ENCODE measurements at places on chromosomes 6 and 20. TPM values are rescaled to one million over a fixed set of nuclear protein-coding genes. Genes with fewer than 3 reads are reported as not detected.

EYS gene
- 0.82 TPM for total RNA-seq

SLC26A8 gene
- total RNA-seq, result 0.27 TPM

REM1 gene
- total RNA-seq, result 0.44 TPM

DNA sequence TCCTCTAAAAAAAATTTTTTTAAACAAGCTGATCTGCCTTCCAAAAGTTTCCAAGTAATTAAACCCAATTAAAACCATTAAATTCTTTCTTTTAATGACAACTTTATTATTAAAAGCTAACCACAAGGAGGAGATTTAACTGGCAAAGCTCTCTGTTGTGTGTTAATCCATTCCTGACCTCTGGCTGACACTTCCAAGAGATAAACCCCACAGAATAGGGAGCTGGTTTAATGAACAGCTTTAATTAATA lies 230.8 kb downstream of the EYA2 start:
- no peaks in the 10 kb centered on the region for H3K36me3 ChIP-seq
- no peaks in the 10 kb centered on the region for H3K4me1 ChIP-seq
- DNase-seq, result no peak
- no peak overlapping the region for H3K4me3 ChIP-seq
- H3K27me3 ChIP-seq, result no peaks in the 10 kb centered on the region

DNA sequence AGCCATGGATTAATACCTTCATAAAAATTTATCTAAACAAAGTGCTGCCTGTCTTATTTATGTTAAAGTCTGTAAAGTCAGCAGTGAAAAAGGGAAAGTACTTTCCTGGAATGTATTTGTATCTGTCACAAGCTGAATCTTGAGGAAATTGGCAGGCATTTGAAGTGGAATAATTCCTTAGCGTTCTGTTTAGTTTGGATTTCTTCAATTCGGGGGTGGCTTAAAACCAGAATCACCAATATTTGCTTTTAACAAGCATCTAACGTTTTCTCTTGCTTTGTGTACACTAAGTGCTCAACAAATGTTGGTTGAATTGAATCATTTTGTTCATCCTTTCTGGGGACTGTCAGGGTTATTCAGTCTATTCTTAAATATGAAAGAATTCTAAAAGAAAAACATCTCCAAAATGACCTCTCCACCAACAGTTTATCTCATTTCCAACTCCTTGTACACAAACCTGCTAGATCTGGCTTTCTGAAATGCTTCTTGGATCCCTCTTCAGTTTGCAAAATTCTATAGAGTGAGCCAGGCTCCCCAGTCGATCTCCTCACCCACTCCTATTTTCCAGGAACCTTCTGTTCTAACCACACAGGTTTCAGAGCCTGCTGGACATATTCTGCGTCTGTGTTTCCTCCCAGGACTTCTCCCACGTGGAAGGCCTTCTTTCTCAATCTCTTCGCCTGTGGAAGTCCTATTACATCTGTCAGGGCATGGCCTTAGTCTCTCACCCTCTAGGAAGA lies 2.0 kb upstream of the NPEPL1 start:
- no peak overlapping the region for H3K27ac ChIP-seq
- H3K27me3 ChIP-seq, result no peaks in the 10 kb centered on the region
- no peak for DNase-seq
- H3K4me1 ChIP-seq, result peaks cover 8% of the 10 kb centered on the region

DNA sequence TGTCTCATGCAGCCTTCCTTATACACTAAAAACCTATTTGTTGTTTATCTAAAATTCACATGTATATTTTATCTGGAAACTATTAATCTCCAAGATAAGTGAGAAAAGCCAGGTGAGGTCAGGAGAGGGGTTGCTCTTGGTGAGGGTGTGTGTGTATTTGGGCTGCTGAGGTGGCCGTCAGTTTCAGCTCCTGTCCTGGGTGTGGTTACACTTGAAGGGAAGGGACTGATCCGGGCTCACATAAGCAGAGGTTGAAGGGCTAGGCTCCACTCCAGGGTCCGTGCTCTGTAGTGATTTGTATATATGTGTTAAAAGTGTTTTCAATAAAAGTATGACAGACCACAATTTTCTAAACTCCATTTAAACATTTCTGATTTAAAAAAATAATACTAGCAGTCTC lies 13.5 kb upstream of the SNAI1 start:
- no peak overlapping the region for H3K4me3 ChIP-seq
- no peaks in the 10 kb centered on the region for H3K36me3 ChIP-seq
- H3K4me1 ChIP-seq, result no peaks in the 10 kb centered on the region
- peak overlapping the region; percentile 3 for H3K27ac ChIP-seq

DNA sequence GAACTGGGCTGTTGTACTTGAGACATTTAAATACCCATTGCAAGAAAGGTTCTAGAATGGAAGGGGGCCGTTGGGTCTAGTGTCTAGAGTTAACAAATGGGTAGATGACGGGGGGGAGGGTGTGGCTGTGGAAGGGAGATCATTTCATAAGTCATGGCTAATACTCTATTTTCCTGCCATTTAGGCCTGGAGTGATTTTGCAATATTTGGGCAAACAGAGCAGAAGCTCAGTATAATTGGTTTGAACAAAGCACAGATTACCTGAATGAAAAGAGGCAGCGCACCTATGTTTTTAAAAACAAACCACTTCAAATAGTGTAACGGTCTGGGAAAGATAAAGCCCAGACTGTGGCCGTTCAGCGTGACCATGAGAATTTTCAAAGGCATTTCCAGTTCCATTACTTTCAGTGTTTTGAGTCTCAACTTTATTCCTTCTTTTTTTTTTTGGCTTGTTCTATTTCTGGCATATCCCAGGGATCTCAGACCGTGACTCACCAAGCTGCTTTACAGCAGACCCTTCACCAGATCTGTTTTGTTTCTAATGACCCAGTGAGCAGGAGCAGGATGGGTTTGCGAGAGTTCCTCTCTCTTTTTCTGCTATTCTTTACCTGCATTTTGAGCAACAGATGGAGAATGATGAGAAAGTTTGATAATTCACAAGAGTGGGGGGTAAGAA lies 73.7 kb downstream of the LYRM2 start:
- DNase-seq, result no peak
- no peaks in the 10 kb centered on the region for H3K4me1 ChIP-seq
- no peaks in the 10 kb centered on the region for H3K27me3 ChIP-seq
- no peak overlapping the region for H3K4me3 ChIP-seq
- no peak overlapping the region for H3K27ac ChIP-seq
- no peaks in the 10 kb centered on the region for H3K36me3 ChIP-seq

DNA sequence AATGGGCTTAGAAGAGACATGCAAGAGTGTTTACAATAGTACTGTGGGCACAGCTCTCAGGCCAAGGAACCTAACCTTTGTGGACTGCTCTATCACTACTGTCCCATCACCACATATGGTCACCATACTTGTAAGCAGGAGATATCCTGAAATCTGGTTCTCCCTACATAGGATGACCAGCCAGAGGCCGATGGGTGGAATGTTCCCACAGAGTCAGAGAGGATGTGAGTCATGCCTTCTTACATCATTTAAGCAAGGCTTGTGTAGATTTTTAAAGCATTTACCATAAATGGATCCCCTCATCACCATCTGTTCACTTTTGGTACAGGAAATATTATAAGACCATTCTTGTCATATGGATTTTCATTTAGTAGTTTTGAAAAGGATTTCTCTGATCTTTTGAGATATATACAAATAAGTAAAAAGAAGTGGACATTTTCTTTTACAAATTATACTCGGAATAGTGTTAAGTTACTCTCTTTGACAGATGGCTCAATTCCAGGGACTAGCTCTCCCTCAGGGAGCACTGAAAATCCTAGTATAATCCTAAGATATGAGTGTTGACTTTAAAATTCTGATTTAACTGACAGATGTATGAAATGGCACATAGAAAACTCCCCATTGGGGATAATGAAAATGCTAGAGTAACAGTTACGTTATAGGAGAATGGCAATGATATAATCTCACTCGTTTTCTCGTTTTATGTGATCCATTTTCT lies 6.6 kb downstream of the HTR1B start:
- H3K36me3 ChIP-seq, result no peaks in the 10 kb centered on the region
- no peak for DNase-seq
